ENCODE measurements at places on chromosomes 12 and 14.

- DNase-seq = no peak
Measured at GRCh38 chr14:29674566-29675285, 252.9 kb downstream of the PRKD1 start.

GRCh38 chr12:82436354-82436753, 78.0 kb downstream of the METTL25 start:
- DNase-seq = no peak

- DNase-seq = no peak
Measured at GRCh38 chr12:105418821-105419291, 88.4 kb downstream of the C12orf75 start.

GRCh38 chr12:12212769-12213168, 54.1 kb downstream of the LRP6 start:
- DNase-seq = no peak

- DNase-seq = peak; percentile 48
Measured at GRCh38 chr12:6724409-6724797, 557 bp downstream of the COPS7A start.

DNA sequence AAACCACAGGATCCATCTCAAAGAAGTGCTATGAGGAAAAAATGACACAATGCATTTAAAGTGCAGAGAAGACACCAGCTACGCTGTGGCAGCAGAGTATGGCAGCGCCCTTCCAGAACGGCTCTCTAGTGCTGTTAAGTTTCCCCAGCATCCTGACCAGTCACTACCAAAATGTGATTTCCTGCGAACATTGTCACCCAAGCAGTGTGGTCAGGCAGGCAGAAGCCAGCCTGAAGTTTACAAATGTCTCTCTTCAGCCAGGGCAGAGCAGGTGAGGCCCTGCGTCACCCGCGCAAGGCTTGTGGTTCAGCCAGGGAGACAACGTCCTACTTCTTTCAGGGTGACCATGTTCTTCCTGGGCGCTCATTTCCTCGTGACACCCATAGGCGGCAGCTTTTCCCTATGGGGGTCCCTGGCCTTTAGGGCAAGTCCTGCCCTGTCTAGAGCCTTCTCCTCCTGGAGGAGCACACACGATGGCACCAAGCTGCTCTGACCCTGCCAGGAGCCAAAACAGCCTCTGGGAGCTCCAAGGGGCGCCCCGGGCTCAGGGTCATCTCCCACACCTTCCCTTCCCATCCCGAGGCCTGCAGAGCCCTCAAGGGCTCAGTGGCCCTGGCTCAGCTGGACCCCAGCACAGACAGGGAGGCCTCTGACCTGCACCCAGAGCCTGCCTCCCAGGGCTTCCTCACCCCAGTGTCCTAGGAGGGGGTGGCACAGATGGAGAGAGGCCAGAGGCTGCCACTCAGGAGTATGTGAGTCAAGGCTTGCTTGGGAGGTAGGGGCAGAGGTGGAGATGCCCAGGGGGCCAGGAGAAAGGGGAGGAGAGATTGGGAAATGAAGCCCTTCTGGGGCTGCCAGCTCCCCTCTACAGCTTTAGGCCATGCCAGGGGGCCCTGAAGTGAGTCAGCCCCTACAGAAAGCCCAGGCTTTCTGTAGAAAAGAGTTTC, 41.9 kb downstream of the PSMA6 start:
- no peak for DNase-seq

DNA sequence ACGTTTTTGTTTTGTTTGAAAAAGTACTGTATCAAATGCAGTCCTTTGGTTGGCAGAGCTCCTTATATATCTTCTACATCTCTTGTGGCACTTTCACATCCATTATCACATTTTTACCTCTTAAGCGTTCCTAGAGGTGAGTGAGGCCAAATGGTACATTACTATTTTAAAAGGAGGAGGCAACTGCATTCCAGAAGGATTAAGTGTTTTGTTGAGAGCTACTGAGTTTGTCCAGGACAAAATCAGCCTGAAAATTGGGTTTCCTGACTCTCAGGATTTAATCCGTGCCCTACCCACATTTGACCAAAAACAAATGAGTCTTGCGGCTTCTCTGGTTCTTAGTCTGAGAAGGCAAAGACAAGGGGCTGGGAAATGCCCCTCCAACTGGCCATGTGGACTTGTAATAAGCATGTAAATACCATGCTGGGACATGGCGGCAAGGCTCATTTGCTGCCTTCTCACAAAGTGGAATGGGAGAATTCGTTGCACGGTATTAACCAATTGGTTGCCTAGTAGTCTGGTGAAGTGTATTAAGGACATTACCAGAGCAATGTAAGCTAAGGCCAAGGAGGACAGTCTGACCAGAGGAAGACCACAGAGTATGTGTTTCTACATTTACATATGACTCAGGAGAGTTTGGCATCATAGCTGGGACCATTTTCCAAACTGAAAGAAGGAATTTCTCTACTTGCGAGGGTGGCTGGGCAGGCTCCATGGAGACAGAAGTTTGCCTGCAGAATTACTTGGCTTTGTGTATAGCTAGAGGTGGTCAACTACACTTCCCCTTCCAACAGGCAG, 175.8 kb upstream of the PLXNC1 start:
- DNase-seq = no peak

- peak; percentile 92 for DNase-seq
Measured at GRCh38 chr12:6375269-6376078, at the start of gene SCNN1A. SCNN1A (minus strand) TSS chr12:6375563; CDS start chr12:6374783, 780 bp downstream.

DNA sequence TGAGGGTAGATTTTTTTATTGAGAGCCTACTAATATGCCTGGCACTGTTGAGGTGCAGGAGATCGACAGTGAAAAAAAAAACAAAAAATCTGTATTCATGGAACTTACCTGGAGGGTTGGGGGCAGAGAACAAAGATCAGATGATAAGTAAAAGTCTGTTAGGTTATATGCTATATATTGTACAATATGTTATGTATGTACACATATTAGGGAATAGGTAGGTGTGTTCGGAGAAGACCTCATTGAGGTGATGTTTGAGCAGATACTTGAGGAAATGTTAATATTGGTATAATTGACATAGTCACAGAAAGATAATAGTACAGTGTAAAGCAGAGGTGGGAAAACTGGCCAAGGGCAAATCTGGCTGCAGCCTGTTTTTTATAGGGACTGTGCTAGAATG, 5.6 kb downstream of the ARF6 start:
- no peak for DNase-seq

DNA sequence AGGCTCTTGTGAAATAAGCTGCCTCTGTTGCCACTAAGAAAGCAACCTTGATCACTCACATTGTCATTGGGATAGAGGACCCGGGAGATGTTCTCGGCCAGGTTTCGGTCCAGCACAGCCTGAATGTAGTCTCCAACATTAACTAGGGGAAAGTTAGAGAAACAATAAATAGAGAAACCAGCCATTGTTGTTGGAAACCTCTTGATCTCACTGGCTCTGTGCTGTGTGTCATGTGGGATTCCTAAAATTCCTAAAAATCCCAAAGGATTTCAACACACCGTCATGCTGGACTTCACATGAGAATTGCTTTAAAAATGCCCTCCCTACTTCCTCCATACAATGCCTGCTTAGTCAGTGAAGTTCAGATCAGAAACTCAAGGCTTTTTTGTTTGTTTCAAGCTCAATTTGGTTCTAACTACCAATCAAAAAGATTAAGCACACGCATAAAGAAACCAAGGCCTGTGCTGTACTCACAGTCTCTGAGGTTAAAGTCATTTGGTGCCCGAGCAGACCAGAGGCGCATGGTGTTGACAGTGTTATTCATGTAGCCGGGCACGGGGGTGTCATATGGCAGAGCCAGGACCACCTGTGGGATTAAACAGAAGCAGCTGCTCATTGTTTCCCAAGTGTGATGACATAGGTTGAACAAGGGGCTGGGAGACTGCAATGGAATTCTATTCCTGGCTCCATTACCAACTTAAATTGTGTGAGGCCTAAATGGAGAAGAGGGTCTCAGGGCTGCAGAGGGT, 23.6 kb downstream of the PYGL start:
- DNase-seq = no peak

- no peak for DNase-seq
Measured at GRCh38 chr14:64468451-64468850, 3.2 kb downstream of the AKAP5 start.

DNA sequence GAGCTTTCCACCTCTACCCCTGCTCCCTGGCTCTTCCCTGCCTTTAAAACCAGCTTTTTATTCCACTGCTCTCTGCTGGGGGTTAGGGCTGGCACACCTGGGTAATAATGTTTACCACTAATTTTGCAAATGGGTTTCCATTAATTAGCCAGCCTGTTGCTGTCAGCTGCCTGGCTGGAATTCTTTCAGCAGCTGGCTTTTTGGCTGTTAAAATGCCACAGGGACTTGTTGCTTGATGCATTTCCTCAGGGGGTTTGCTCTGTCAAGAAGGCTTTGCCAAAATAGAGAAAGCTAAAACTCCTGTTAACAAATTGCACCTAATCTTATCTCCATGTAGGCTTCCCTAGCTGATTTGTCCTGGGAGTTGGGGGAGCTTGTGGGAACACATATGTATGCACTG, 51.8 kb upstream of the PSMC1 start:
- peak; percentile 55 for DNase-seq

- DNase-seq = peak; percentile 21
Measured at GRCh38 chr12:107091989-107092641, 1.2 kb downstream of the CRY1 start.

- DNase-seq = no peak
Measured at GRCh38 chr14:56561606-56562005, 18.0 kb upstream of the TMEM260 start.

DNA sequence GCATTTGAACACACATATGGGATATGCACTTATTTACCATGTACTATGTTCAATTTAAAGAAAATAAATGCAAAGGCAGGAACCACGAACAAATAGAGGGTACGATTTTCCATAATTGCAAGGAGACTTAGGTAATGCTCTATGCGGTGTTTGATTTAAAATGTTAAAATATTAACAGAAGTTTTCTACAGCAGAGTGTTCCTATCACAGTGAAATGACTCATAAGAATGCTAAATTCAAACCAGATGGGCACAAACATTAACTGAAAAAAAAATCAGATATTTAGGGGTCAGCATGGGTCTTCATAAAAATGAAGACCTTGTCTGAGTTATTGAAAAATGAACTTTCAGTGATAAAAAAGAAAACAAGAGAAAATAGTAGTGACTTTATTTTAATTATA, 65.4 kb downstream of the LLPH start:
- no peak for DNase-seq

- no peak for DNase-seq
Measured at GRCh38 chr14:69625299-69626131, 14.1 kb downstream of the SUSD6 start.
